Fibroblast of upper back skin (primary cell): ENCODE measurements at places on chromosomes 16 and 17.

DNA sequence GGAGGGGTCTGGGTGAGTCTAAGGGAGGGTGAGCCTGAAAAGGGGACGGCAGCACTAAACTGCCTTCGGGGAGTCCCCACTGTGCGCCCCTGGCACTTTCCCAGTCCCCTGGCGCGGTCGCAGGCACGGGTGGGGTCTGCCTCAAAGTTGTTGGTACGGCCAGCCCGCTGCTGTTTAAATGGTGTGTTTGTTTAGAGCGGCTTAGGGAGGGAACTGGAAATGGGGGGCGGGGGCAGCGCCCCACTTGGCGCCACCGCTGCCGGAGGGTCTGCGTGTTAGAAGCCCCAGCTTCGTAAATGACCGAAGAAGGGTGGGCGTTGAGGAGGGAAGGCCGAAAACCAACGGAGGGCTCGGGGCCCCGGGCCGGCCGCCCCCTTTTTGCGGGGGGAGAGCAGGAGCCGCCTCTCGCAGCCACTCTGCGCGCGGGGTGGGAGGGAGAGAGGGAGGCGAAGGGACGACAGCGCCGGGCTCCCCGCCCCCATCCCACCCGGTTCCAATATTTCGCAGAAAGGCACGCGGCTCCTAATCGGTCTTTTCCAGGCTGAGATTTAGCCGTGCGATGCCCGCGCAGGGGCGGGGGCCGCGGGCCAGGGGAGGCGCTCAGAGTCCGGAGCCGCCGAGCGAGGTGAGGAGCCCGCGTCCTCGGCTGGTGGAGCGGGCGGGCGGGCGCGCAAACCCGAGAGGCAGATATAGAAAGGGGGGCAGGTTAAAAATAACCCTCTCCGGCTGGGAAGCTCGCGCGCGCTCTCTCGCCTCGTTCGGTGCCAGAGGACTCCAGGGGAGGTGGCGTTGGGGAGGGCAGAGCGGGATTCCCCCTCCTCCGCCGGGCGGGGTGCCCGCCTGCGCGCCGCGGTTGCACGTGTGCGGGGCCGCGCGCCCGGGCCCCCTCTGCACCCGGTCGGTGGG, 54.9 kb downstream of the SREBF1 start:
- DNase-seq: peak; percentile 51

- no peak for DNase-seq
Observed at GRCh38 chr16:1968146-1968953, 1.7 kb downstream of the RNF151 start.

- DNase-seq: no peak
Observed at GRCh38 chr17:69677130-69677529, 262.6 kb downstream of the MAP2K6 start.

DNA sequence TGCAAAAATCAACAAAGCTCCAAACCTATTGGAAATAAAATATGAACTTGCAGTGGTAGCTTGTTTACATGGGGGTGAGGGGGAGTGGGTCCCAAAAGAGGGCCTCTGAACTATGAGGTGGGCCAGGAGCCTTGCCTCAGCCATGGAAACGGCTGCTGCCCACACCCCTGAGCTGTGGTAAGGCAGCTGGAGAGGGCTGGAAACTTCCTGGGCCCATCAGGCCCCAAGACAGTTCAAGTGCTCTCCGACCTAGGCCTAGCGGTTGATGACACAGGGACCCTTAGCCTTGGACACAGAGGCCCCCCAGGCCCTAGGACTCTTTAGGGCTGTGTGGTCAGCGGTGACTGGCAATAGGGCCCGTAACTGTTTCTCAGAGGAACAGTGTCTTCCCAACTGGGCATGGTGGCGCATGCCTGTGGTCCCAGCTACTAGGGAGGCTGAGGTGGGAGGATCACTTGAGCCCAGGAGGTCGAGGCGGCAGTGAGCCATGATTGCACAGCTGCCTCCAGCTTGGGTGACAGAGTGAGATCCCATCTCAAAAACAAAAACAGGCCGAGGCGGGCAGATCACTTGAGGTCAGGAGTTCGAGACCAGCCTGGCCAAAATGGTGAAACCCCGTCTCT, 18.3 kb downstream of the UNC13D start:
- no peak for DNase-seq

- no peak for DNase-seq
Observed at GRCh38 chr16:27110524-27110896, 43.8 kb downstream of the C16orf82 start.

GRCh38 chr16:23516366-23517137, 6.3 kb upstream of the GGA2 start:
- no peak for DNase-seq

- DNase-seq: no peak
Observed at GRCh38 chr17:5120036-5120435, 4.2 kb downstream of the USP6 start.

DNA sequence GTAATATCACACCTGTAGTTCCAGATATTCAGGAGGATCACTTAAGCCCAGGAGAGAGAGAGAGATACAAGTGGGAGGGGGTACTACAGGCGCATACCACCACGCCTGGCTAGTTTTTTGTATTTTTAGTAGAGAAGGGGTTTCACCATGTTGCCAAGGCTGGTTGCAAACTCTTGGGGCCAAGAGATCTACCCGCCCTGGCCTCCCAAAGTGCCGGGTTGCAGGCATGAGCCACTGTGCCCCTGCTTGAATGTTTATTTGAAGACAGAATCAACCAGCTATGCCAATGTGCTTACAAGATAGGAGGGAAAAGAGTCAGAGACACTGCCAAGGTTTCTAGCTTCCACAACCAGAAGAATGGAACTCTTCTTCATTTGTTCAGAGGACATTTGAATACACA, 87.8 kb downstream of the STH start:
- no peak for DNase-seq

DNA sequence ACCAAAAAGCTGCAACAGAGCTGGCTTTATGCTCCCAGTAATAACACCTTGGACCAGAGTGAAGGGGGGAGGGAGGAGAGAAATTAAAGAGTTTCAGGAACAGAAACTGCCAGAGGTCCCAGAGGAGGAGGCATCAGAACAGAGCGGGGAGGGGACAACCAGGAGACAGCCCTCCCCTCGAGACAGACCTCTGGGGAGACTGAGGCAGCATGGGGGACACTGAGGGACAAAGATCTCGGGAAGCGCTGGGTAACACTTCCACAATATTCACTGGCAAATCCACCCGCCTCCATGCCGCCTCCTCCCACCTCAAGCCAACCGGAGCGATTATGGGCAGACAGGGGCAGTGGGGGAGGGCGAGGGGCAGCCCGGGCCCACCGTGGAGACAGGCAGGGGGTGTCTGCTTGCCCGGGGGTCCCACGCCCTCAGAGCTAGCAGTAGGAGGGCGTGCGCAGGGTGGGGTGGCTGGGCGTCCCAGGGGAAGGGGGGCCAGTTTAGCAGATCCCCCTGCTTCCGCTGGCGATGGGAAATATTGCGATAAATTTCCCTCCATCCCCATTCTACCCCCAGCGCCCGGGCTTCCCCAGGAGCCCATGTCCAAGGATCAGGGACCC, 1.2 kb downstream of the PCGF2 start:
- no peak for DNase-seq

DNA sequence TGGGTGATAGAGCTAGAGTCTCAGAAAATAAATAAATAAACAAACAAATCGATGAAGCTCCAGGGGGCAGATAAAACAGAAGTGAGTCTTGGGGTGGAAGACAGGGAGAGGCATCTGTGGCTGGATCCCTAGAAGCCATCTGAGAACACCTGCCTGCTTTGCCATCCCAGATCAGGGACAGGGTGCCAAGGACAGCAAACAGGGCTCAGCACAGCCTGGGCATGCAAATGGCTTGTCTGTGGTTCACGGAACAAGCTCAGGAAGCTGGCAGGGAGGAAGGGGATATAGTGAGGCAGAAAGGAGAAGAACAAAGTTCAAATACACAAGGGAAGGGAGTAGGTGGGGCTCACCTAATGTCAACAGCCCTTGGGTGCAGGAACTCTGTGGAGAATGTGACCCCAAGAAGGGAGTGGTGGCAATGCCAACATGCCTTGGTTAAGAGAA, 27.5 kb downstream of the TRIM25 start:
- no peak for DNase-seq

- DNase-seq: peak; percentile 26
Observed at GRCh38 chr17:27504188-27504995, 48.1 kb downstream of the KSR1 start.

- no peak for DNase-seq
Observed at GRCh38 chr16:83808573-83809014, 816 bp downstream of the HSBP1 start.

DNA sequence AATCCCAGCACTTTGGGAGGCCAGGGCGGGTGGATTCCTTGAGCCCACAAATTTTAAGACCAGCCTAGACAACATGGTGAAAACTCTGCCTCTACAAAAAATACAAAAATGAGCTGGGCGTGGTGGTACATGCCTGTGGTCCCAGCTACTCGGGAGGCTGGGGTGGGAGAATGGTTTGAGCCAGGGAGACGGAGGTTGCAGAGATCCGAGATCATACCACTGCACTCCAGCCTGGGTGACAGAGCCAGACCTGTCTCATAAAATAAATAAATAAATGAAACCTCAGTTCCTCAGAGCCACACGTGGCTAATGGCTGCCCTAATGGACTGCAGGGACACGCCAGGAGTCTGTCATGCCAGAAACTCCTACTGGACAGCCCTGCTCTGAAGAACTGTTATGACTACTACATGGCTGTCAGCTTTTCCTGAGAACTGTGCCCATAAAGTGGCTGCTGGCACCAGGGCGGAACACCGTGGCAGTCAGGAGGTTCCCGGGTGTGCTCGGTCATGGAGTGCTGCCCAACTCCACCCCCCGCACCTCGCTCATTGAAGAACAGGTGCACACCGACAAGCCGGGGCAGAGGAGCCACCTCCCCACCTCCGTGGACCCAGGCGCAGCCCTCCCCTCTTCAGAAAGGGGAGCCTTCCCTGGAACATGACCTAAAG, 4.3 kb downstream of the TMEM11 start:
- no peak for DNase-seq

DNA sequence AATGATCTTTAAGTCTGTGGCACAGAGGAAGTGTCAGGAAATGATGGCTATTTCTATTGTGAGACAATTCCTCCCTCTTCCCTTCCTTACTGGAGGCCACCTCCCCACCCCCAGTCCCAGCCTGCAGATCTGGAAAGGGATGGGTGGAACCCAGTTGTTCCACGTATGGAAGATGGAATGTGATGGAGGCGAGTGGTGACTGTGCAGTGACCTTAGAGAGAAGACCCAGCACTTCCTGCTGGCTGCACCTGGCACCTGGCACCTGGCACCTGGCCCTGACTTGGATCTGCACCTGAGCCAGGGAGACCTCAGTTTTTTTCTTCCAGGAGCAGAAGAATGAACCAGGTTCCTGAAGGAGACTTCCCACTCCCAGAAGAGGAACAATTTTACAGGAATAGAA, 33.0 kb upstream of the TMC5 start:
- DNase-seq: no peak

DNA sequence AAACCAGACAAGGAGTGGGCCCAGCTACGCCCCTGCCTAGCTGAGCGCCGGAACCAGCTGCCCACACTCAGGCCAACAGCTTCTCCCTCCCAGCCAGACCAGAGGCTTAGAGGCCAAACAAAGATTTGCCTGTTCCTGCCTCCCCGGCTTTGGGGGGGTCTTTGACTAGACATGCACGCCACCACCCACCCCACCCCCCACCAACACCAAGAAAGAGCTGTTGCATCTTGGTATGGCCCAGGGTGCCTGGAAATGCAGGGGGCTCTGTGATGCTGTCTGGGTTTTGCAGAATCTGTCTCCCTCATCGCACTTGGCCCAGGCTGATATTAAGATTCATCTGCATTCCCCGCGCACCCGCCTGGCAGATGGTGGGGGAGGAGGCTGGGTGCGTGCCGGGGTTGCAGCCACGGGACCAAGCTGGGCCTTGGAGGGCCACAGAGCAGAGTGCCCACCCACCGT, 1.3 kb upstream of the NXPH3 start:
- no peak for DNase-seq

DNA sequence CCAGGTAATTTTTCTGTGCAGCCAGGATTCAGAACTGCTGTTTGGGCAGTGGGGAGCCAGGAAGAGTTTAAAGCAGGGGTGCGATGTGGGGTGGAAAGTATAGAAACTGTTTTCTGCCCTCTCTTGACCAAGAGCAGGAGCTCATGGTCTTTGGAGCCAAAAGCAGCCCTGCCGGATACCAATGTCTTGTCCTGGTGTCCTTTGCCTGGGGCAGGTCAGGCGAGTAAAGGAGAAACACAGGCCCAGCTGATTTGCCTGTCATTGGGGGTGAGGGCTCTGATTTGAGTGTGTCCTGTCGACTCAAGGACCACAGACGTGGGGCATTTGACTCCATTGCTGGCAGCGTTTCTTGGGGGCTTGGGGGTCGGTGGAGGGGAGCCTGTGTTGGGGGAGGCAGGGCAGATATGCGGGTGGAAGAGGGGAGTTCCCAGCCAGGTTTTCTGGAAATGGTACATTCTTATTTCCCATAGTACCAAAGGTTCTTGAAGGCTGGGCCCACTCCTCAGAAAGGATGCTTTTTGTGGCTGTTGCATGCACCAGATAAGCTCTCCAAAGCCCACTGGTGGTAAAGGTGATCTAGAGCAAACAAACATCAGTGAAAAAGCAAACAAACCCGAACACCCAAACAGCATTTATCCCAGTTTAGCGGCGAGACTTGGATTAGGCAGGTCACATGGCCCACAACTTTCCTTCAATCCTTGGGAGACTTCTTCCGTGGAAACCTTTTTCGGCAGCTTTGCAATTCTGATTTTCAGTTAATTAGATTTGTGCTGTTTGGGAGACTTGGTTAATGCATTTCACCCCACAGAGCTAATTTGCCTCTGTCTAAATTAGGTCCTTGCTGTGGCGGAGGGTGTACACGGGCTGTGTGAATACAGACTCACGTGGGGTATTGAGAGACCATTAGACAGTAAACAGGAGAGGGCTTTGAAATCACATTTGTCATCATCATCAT, 59.0 kb downstream of the MSI2 start:
- no peak for DNase-seq

DNA sequence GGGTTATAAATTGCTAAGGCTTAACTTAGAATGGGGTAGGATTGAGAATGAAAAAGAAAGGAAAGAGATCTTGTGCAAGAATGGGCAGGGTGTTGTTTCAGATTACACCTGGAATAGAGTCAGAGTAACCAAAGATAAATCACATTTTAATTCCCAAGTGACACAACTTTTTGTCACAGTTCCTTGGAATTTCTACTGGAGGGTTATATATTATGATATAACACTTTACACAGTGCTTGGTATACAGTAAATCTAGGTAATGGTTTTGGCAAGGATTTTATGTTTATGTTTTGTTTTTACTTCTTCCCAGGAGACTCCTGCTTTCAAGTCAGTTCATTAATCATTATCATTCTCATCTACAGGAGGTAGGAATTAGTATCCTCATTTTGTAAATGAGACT, 115.7 kb upstream of the KCNJ16 start:
- no peak for DNase-seq

DNA sequence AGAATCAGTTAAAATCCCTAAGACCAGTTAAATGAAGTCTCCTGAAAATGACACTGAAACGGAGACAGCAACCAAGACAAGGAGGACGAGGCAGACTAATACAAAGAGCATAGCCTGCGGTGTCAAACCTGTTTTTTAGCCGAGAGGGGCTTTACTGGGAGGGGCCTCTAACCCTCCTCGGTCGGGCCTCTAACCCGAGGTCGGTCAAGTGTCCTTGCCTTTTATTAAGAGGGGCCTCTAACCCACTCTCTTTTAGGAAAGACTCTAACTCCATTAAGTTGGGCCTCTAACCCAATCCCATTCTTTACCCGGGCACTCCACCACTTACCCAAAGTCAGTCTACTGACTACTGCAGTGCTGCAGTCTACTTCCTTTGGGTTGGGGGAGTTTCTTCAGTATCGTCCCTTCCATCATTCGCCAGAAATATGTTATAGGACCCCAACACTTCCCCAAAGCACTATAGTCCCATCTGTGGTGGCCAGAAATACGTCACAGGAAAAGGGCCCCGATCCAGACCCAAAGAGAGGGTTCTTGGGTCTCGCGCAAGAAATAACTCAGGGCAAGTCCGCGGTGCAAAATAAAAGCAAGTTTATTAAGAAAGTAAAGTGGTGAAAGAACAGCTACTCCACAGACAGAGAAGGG, 39.2 kb upstream of the ARL4D start:
- no peak for DNase-seq
